GDM1 (cell line): ENCODE measurements at places on chromosomes 7 and 10.

DNA sequence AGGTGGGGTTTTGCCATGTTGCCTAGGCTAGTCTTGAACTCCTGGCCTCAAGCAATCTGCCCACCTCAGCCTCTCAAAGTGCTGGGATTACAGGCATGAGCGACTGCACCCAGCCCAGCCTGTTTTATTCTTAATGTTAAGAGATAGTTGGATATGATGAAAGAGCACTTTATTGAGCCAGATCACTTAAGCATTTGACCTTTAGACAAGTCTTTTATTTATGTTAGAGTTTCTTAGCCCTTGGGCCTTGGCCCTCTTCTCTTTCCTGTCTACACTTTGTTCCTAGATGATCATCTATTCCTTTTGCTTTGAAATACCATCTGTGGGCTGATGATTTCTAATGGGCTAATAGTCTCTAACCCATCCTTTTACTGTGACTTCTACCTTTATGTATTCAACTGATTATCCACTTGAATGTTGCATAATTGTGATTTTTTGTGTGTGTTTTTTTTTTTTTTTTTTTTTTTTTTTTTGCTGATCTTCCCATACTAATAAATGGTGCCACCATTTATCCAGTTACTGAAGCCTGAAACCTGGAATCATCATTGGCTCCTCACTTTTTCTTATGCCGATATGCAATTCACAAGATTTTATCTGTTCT is 34.8 kb downstream of the BTRC start:
- no peak for DNase-seq

DNA sequence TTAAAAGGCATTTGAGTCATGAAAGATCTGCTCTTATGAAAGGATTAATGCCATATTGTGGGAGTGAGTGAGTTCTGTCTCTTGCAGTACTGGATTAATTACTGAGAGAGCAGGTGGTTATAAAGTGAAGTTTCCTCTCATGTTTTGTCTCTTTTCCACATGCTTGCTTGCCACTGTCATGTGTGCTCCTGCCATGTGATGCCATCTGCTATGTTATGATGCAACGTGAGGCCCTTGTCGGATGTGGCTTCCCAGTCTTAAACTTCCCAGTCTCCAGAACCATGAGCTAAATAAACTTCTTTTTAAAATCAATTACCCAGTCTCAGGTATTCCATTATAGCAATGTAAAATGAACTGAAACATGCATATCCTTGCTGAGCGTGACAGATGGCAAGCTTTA is 22.7 kb upstream of the TCTN3 start:
- DNase-seq, result no peak

- DNase-seq, result no peak
Observed at GRCh38 chr10:70274643-70275042, 9.2 kb downstream of the NPFFR1 start.

DNA sequence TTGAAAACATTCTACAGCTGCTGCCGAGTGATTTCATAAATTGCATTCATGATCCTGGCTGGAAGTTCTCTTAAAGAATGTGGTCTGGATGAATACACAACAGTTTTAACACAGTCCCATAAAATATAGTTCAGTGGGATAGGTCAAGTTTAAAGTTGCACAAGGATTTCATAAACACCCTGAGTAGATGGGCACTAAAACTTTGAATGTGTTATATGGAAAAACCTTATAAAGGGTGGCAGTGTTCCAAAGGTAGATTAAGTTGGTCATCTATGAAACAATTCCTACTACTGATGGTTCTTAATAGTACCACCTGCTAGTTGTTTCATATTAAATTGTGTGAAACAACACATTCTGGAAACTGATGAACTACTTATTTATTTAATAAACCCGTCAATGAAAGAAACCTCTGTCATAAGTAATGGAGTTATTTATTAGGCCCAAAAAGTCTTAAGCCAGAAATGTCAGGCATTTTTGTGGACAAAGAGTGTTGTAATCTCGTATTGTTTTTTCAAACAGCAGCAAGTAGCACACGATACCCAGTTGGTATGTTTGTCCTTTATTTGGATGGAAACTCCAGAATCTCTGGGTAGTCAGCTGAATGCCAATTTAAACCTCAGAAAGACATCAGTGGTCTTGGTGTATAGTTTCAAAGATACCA is 14.3 kb upstream of the RPA3 start:
- DNase-seq, result no peak

GRCh38 chr7:141203177-141203576 is 129.3 kb downstream of the TMEM178B start:
- no peak for DNase-seq

DNA sequence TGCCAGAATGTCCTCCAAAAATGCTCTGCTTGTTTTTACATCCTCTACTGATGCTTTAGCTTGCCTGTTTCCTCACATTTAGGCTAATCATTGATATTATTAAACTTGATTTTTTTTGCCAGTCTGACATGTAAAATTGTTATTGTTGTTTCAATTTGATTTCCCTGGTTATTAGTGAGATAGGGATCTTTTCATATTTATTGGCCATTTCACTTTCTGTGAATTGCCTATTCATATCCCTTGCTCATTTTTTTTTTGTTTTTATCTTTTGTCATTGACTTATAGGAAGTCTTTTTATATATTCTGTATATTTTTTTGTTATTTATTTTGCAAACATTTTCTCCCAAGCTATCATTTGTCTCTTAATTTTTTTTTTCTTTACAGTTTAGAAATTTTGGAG is 13.2 kb downstream of the FAM221A start:
- DNase-seq, result no peak

DNA sequence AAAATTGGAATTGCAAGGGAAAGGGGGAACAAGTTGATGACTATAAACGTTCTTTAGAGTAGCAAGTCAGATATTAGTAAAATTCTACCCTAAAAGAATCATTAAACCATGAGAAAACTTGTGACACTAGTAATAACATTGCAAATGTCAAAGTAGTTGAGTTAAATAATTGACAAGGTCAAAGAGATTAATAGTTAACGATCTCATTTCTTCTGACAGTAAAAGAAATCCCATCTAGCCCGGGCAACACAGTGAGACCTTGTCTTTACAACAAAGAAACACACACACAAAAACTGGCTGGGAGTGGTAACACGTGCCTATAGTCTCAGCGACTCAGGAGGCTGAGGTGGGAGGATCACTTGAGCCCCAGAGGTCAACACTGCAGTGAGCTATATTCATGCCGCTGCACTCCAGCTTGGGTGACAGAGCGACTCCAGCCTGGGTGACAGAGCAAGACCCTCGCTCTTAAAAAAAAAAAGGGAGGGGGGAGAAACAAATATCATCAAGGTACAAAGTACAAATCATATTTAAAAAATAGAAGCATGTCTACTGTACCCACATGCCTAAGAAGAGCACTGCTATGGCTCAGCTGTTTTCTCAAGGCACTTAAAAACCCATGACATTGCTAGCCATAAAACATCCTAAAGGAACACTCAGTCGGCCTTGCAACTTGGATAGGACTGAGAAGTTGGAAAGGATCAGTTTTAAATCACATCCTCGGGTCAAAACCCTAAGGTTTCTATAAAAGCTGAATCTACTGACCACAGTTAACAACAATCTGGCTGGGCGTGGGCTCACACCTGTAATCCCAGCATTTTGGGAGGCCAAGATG is 401.1 kb downstream of the PARD3 start:
- no peak for DNase-seq

GRCh38 chr10:25492680-25493079 is 317.9 kb downstream of the GPR158 start:
- no peak for DNase-seq

DNA sequence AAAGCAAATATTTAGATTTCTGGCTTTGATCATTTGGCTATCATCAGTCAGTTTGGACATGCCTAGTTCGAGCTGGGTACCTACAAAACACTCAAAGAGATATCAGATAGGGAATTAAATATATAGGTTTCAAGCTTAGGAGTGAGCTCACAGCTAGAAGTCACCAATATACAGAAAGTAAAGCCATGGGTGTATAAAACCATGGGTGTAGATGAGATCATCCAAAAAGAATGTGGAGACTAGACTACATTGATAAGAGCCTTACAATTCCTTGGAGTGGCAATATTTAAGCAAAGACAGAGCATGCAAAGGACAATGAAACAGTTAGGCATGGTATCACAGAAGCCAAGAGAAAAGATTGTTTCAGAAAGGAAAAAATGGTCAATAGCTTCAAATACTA is 7.2 kb upstream of the RALA start:
- no peak for DNase-seq

DNA sequence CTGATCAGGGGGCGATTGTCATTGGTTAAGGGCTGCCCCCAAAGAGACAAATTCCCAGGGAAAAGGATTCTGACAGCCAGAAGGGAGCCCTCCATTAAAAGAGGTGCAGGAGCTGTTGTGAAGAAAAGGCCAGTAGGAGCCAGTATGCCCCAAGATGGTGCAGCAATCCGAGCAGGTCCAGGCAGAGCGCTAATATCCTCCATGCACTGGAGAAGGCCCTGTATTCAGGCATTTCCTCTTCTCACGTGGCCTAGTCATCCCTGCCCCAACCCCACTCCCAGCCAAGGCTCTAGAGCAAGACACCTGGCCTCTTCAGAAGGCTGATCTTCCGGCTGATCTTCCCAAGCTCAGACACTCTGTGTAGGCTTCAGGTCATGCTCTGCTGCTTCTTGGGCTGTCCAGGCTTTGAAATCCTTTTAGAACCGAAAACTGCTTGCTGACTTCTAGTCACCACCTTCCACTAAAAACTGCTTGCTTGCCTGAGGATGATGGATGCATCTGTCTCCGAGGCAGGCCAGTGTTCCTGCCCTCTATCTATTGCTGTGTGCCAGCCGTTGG is 77.4 kb downstream of the CYP26A1 start:
- DNase-seq, result no peak

- no peak for DNase-seq
Observed at GRCh38 chr7:5543361-5543760, 119.7 kb upstream of the TNRC18 start.

GRCh38 chr10:54484186-54484585 is 316.8 kb downstream of the PCDH15 start:
- no peak for DNase-seq

DNA sequence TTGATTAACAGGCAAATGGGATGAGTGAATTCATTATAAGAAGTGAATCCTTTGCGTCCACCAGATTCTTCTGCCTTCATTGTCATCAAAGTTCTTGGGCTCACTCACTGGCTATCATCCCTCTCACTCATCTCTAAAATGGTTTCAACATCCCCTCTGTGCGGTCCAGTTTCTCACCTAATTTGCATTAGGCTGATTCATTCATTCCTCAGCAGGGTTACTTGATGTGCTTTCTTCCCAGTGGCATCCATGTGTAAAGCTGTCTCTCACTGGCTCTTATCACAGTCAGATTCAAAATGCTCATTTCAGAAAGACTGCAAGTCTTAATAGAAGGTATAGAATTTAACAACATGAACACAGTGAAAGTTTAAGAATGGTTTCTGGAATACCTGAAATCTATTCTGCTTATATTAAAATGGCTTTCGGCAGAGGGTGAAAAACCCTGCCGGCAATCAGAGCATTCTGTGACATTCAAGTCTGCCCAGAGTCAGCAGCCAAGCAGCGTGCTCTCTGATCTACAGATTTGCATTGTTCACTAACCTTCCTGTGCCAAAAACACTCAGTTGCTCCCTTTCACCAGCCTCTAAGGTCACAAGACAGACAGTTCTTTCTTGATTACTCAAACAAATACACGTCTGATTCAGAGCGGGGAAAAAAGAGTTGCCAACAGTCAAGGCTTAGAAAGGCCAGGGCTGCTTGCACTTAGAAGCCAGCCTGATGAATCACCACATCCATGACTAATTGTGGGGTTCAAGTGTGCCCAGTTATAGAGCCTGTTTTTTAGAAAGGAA is 106.7 kb downstream of the TES start:
- DNase-seq, result no peak

DNA sequence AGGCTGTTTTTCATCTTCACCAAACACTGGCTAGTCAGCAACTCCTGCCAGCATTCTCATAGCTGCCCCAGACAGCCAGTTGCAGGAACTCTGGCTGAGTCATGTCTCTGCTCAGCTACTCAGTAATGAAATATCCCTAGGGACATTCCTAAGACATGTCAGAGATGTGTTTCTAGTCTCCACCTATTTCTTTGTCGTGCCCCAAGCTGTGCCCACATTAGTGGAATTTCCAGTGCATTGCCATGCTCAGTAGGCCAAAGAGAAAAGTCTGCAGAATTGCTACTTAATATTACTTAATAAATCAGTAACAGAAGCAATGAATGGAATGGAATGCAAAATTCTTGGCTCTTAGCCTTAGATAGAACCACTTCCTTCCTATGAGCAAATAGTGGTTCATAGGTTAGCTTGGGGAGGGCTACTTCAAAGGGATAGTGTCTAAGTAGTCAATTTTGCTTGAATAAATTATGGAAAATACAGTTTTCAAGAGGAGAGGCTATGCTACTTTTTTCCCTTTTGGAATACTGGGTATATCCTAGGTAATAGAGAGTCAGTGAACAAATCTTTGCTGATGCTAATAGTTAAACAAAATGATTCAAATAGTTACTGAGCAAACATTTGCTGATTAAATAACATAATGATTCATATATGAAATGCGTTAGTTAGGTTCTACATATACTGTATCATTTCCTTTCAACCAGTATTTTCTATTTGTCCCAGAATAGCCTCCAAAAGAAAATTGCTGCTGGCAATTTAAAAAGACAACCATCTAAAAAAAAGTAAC is 23.6 kb upstream of the SEMA3C start:
- no peak for DNase-seq

DNA sequence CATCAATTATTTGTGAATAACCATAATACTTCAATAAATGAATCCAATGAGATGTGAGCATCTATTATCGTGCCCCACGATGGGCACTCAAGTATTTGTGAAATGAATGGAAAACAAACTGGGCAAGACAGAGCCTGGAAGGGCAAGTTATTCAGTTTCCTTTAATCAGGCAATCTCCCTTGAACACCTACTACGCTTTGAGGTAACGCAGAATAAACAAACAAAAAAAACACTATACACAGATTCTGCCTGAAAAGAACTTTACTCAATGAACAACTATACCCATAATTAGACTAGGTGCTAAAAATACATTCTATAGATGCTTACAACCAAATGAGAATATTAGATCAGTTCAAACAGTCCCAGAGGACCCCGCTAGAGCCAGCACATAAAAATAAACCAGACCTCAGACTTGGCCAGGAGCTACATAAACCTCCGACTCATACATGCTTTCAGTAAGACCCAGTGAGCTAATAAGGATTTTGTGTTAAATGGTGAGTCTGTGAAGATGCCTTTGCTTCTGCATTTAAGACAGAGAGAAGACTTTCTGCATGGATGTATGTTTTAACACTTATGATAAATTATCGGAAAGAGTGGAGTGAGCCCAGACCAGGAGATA is 121.3 kb downstream of the MPP7 start:
- DNase-seq, result no peak
